Fibroblast of the aortic adventitia (primary cell): ENCODE measurements at places on chromosomes 4 and X.

DNA sequence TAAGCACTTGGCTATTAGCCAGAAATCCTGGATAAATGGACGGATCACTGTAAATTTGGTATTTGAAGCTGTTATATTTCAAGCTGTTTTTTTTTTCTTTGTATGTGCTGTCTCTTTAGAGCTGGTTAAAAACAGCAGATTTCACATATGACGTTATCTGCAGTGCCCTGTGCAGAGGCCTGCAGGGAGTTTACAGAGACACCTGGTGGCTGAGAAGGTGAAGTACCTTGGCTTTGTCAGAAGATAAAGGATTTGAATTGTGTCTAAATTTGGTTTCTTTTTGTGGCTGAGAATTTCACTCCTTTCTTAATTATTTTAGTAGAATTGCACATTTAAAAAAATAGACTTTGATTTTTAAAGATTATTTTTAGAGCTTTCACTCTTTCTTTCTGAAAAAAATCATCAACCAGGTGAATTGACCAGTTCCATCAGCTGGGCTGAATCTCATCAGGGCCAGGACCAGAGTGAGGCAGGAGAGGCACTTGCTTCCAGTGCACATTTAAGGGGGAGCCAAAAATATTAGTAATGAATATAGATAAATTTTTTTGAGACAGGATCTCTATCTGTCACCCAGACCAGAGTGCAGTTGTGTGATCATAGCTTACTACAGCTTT, 9.6 kb upstream of the CHRNA9 start:
- peak; percentile 77 for DNase-seq

- DNase-seq, result peak; percentile 91
These were observed 45.6 kb downstream of the BBS12 start for GRCh38 chr4:122777846-122778673.

DNA sequence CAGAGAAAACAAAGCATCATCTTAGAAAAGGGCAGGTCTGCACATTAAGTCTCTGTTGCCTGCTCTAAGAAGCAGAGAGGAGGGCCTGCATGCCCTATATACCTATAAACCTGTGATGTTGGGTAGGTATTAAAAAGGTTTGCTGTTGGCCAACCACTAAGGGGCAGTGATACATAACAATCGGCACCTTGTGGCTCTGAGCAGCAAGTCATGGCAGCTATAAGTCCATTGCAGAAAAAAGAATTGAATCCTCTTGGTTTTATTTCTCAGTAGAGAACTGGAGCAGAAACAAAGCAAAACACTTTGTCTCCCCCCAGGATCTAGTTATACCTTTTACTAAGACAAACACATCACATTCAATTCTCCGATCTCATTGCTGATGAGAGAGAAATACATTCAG, 1364.4 kb downstream of the STIM2 start:
- peak; percentile 66 for DNase-seq

DNA sequence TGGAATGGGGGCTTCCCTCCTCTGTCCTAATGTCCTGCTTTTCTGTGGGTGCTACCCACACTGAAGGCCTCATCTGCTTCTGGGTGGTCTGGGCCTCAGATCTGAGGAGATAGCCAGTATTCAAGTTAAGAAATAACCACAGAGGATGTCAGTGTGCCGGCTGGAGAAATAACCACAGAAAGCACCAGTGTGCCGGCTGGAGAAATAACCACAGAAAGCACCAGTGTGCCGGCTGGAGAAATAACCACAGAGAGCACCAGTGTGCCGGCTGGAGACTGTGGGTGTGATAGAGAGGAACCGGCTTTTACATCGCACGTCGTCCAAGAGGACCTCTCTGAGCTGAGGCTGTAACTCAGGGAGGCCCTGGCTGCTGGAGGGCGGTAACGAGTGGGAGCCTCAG, 65.7 kb upstream of the PSAPL1 start:
- DNase-seq, result no peak
